ENCODE measurements at places on chromosomes 13 and 19.
A peak's percentile ranks its signal among the peaks of the same experiment; 100 is the strongest.

DNA sequence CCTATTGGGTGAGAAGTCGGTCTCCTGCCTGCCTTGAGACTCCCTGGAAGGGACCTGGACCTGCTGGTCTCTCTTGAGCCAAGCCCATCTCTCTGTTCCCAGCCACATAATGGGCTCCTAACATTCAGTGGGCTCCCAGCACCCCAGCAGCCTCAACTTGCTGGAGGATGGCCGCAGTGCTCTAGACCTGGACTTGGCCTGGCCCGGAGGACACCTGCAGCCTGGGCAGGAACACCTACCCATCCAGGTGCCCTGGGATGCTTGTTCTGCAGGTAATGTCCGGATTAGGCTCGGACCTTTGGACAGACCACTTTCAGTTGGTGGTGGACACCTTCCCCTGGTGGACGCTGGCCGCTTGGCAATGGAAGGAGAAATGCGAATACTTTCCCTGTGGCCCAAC lies 214.6 kb downstream of the URI1 start:
- no peak for DNase-seq

GRCh38 chr19:29308977-29309590 lies 96.1 kb upstream of the UQCRFS1 start:
- no peak for DNase-seq

- no peak for DNase-seq
These were observed 154.0 kb upstream of the GPR12 start for GRCh38 chr13:26914624-26915023.

DNA sequence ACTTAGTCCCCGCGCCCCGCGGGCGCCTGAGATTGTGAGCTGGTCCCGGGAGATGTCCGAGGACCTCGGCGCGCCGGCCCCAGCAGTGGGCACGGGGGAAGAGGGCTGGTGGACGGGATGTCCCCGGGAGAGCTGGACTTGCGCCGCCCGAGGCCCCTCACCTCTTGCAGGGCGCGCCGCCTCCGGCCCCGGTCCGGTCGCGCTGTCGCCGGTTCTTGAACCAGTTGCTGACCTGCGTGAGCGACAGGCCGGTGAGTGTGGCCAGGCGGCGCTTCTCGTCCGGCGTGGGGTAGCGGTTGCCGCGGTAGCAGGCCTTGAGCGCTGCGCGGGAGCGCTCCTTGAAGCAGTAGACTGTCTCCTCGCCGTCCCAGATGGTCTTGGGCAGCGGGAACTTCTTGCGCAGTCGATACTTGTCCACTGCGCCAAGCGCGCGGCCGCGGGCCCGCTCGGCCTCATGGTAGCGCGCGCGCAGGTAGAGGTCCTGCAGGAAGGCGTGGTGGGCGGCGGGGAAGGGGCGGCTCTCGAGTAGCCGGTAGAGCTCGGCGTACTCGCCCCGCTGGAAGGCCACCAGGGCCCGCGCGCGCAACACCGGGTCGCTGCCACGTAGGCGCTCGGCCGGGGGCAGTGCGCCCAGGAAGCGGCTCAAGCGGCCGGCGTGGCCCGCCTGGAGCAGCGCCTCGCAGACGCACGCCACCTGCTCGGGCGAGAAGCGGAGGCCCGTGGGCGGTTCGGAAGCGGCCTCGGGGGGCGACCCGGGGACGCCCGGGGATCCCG lies 984 bp downstream of the SIX5 start:
- peak; percentile 83 for DNase-seq

- DNase-seq = peak; percentile 4
These were observed 572 bp downstream of the UGGT2 start for GRCh38 chr13:96052656-96053002.

GRCh38 chr13:33963134-33963533 lies 145.2 kb downstream of the RFC3 start:
- DNase-seq = no peak

- DNase-seq = no peak
These were observed 35.4 kb upstream of the UQCRFS1 start for GRCh38 chr19:29248332-29248844.

GRCh38 chr19:35555301-35556005 lies 8.0 kb downstream of the ATP4A start:
- peak; percentile 71 for DNase-seq

DNA sequence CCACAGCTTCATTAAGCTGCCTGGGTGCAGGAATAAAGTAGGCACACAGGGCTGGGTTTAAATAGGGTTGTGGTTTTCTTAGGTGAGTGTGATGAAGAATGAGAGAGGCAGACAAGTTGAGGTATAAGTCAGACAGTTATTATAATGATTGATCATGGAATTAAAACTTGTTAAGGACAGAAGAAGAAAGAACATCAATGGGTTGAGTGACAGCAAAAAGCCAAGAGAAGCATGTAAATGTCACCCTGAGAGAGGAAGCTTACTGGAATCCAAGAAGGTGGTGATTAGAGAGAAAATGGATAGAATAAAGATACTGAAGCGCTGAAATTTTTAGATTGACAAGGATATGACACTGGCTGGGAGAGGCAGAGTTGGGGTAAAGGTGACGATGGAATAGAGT lies 325.2 kb upstream of the SLITRK1 start:
- no peak for DNase-seq

DNA sequence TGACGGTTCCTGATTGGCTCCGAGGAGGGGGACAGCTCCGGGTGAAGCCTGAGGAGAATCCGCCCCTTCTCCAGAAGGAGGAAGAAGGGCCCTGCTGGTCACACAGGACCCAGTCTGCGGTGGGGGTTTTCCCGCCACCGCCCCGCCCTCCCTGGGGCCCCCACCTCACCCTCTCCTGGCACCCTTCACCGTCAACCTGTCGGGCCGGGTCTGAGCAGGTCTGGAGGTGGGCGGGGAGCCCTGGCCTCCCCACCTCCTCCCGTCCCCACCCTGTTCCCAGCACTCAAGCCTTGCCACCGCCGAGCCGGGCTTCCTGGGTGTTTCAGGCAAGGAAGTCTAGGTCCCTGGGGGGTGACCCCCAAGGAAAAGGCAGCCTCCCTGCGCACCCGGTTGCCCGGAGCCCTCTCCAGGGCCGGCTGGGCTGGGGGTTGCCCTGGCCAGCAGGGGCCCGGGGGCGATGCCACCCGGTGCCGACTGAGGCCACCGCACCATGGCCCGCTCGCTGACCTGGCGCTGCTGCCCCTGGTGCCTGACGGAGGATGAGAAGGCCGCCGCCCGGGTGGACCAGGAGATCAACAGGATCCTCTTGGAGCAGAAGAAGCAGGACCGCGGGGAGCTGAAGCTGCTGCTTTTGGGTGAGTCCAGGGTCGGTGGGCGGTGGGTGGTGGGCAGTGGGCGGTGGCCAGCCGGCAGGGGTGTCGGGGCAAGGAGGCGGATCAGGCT lies at the start of gene GNA15:
GNA15 (plus strand) TSS at position 73 of the 723 bp plus-strand sequence; CDS start at position 491, 418 bp downstream.
- peak; percentile 66 for DNase-seq

DNA sequence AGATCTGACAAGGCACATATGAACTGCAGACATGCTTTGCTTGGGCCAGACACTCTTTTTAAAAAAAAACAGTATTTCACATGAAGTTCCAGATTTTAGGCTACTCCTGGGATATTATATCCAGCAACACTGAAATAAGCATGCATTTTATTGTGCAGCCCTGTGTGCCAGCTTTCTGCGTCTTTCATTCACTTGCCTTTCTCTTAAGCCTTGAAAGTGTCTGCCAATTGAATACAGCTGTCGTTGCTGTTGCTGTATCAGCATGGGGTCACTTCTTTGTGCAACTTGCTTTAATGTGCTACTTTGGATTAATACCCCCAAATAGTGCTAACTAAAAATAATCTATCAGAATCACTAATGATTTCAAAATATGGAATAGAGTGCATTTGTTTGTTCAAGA lies 657.8 kb downstream of the SLITRK6 start:
- no peak for DNase-seq

DNA sequence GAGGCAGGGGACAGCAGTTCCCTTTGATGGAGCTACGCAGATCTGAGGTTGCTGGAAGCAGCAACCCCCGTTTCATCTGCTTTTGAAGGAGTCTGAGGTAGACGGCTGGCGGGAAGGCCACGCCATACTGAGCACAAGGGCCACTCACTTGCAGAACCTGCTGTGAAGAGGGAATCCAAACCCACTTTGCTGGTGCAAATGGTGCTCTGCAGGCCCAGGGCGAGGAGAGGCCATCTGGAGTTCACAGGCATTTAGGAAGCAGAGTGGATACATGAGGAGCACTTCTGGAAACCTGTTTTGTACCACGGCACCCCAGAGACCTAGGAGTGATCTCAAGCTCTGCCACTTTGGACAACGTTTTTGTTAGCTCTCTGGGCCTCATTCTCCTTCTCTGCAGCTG lies 227.8 kb downstream of the UQCRFS1 start:
- DNase-seq = no peak

DNA sequence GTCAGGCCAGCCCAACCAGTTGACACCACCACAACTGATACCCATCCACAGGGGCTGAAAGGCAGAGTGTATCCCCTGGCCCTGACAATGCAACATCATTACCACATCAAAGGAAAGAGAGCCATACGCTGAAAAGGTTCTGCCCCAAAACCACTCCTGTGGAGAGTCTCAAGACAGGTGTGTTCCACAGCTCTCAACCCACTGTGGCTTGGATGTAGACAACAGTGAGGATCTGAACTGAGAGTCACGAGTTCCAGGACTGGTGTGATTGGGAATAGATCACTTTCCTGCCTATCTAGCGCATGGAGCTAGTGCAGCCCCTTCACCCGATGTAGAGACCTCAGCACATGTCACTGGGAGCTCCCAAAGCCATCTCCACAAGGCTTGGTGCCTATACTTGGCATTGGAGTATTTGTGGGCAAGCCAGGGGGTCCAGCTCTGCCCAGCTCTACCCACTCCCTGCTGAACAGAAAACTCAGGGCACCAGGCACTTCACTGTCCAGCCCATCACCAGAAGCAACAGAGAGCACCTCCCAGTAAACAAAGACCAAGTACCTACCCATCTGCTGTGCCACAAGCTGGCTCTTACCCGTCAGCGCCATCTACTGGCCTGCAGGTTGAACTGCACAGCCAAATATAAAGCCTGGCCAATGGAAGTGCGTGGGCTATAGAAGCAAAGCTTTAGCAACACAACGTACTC lies 579.5 kb downstream of the UQCRFS1 start:
- DNase-seq = peak; percentile 68

- no peak for DNase-seq
These were observed 11.4 kb downstream of the NDFIP2 start for GRCh38 chr13:79492313-79492798.

GRCh38 chr13:25847635-25848626 lies 203.9 kb downstream of the SHISA2 start:
- DNase-seq = no peak

DNA sequence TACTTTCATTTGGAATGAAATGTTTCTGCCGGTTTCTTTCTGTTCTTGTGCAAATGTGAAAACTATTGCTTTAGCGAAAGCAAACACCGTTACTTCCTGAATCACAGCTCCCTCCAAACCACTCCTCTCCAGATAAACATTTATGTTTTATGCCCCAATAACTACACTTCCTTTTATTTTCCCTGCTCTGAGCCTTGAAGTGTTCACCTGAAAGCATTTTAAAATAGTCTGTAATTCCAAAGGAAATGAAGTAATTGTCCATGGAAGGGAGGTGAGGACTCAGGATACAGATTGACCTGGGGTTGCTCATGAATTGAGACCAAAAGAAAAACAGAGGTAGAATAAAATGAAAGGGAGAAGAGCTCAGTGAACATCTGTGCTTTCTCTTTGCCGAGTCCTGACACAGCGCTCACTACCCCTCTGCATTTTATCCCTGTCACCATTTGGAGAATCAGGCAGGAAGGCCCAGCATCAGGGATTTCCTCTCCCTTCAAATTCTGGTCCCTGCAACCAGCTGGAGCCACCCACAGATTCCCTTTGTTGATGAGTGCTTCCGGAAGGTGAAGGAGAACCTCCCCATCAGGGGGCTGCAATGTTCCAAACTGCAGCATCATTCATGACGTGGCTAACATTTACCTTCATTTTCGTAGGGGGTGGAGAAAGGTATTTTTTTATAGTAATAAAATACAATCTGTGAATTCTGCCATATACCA lies 171.9 kb downstream of the ITGBL1 start:
- no peak for DNase-seq

DNA sequence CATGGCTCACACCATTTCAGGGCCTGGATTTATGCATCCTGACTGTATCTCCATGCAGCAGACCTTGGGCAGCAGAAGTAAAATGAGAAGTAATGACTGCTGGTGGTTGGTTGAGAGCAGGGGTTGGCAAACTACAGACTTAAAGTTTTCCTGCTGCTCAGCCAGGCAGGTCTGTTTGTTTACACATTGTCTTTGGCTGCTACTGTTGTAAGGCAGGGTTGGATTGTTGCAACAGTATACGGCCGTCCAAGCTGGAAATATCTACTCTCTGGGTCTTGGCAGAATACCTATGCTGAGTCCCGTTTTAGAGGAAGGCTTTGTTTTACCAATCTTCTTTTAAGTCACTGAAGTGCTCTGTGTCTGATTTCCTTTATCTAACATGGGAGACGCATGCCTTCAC lies 13.5 kb downstream of the SNRNP70 start:
- no peak for DNase-seq

- peak; percentile 57 for DNase-seq
These were observed 52.6 kb downstream of the MAP4K1 start for GRCh38 chr19:38564981-38565690.

DNA sequence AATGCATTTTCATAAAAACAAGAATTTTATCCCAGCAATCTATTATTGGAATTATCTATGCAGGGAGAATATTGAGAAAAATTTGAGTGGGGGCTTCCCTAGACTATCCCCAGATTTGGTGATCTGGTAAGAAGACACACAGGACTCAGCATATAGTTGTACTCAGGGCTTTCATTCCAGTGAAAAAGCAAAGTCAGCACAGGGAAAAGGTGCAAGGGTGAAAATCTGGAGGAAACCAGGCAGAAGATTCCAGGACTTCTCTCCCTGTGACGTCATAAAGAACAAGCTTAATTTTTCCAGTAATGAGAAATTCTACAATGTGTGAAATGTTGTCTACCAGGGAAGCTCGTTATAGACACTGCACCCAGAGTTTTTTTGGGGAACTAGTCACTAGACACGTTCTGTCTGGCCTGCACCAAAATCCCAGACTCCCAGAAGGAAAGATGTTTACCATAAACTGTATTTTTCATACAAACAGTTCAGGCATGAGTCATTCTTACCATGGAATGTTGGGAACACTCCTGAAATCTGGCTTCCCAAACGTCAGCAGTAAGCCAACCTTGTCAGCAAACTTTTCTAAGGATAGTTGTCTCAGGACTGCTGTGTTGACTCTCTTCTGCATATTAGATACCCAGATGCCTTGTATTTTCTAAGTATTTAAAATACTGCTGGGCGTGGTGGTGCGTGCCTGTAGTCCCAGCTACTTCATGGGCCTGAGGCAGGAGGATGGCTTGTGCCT lies 107.4 kb downstream of the DNAJC3 start:
- no peak for DNase-seq

- no peak for DNase-seq
These were observed 75.6 kb downstream of the TRPM4 start for GRCh38 chr19:49233163-49233562.

All from Calu3 (cell line).